Spleen (tissue), 13 donors: ENCODE measurements at places on chromosomes 7 and 10.

DNA sequence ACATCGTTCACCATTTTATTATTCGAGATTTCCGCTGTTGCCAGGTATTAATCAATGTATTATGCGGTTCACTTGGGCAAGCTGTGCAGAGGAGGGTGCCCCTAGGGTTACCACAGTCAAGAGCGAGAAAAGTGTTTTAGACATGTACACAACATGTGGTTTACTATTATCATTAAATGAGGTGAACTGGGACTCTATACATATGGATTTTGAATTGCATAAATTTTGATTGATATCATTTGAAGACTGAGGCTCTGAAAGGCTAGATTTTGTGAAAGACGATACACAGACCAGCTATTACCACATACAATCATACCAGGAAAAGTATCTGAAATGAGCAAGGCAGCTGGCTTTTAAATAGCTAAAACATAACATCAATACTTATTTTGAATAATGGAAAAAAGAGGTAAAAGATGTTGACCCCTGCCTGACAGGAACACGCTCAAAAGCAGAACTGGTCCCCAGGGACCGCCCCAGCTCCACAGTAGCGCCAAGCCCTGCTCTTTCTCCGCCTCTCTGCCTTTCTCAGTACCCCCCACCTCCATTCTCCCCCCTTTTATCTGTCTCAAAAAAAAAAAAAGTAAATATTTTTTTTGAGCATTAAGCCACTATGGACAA, 413.4 kb upstream of the MKI67 start:
- DNase-seq = no peak

DNA sequence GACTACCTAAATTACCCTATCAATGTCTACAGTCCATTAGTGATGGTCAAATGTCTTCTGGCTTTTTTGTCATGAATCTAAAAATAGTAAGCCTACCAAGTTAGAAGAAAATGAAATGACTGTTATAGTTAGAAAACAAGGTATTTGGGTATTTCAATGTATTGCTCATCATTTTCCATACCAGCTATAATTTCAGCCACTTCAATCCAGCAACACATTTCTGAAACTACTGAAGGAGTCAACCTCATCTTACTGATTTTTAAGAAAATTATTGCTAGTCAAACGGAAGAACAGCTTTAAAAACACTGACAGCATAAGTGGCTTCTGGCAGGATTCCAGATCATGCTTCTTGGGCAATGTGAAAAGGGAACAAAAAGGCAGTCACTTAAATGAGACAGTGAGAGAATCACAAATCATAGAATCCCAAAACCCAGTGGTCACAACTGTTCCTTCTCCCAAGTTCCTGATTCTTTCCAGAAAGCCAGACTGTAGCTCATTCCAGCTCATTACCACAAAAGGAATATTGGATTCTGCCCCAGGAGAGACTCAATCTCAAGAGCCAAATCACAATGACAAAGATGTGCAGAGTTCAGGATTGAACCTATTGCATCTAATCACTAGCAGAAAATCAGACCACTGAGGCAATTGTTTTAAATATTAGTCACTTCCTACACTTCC, 61.2 kb upstream of the LRRN3 start:
- no peak for DNase-seq

DNA sequence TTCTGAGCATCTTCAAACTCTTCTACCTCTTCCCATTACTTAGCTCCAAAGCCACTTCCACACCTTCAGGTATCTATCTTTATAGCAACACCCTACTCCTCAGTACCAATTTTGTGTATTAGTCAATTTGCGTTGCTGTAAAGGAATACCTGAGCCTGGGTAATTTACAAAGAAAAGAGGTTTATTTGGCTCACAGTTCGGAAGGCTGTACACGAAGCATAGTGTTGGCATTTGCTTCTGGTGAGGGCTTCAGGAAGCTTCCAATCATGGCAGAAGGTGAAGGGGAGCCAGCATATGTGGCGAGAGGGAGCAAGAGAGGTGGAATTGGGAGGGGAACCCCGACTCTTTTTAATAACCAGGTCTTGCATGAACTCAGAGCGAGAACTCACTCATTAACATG, 17.6 kb upstream of the CRYGN start:
- DNase-seq = no peak

GRCh38 chr10:51397695-51398094, 301.7 kb downstream of the CSTF2T start:
- DNase-seq = no peak

- no peak for DNase-seq
Observed at GRCh38 chr10:17835688-17836087, 26.5 kb downstream of the MRC1 start.

GRCh38 chr7:129724796-129725195, 113.3 kb downstream of the NRF1 start:
- no peak for DNase-seq

DNA sequence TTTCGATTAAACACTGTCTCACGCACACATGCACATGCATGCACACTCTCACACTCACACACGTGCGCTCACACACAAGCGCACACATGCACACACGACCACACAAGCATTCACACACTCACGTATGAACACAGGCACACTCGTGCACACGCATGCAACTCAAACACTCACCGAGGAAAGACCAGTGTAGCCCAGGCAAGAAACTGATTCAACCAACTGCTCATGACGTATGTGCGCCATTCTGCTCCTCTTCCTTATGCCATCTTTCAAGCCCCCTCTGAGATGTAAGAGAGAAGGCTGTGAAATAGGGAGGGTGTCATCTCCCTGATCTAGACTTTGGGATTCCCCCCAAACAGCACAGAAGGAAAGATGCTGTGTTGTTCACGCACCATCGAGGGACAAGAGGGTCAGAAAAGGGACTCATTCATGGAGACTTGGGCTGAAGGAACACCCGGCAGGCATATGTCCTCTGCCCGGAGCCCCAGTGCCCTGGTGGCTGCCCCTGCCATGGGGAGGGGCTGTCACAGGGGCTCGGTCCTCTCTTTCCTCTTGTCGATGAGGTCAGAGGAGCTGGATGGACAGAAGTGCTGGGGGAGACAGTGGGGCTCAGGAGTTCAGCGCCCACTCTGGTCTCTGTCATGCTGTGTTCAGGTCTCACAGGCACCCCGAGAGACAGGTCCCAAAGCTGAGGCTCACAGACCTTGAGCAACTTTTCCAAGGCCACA, 130.1 kb upstream of the SHH start:
- DNase-seq = no peak

DNA sequence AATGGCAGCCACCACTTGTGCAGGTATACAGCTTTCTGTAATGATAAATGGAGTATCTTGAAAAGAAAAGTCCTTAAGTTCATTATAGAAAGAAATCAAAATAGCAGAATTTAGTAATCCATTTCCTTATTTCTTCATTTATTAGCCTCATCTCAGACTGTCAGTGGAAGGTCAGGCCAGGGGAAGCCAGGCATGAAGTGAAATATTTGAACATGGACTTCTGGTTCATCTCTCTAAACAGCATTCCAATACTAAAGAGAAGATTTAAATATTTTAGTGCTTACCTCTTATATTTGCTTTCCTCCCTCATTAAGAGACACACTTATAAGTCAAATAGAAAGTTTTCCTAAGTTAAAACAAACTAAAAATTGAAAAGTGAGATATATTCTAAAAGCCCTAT, 26.8 kb downstream of the TRDMT1 start:
- no peak for DNase-seq

- no peak for DNase-seq
Observed at GRCh38 chr10:78894841-78895195, 173.9 kb upstream of the ZMIZ1 start.

- no peak for DNase-seq
Observed at GRCh38 chr10:24694086-24694485, 29.6 kb downstream of the ARHGAP21 start.

DNA sequence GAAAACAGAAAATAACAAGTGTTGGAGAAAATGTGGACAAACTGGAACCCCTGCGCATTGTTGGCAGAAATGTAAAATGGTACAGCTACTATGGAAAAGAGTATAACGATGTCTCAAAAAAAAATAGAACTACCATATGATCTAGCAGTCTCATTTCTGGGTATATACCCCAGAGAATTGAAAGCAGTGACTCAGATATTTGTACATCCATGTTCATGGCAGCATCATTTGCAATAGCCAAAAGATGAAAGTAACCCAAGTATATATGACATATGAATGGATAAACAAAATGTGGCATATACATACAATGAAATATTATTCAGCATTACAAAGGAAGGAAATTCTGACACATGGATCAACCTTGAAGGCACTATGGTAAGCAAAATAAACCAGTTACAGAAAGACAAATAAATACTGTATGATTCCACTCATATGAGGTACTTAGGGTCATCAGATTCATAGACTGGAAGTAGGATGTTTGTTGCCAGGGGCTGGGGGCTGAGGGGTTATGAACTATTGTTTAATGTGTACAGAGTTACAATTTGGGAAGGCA, 4.9 kb downstream of the NRCAM start:
- no peak for DNase-seq

GRCh38 chr7:51009716-51010496, 227.2 kb upstream of the GRB10 start:
- DNase-seq = no peak

DNA sequence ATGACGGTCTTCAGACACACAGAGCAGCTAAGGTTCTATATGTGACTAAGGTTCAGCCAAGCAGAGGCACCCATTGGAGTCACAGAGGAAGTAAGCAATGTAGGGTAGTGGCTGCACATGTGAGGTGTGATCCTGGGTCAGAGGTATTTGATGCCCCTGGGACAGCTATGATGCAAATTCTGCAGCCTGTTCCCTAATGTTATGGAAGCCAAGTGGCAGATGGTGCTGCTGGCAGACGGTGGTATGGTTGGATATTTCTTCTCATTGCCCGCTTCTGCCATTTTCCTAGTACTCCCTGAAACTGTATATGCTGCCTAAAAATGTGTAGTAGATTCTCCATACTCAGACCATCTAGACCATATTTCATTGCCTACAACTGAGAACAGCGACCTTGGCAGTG, 7.2 kb downstream of the TAS2R16 start:
- DNase-seq = no peak

DNA sequence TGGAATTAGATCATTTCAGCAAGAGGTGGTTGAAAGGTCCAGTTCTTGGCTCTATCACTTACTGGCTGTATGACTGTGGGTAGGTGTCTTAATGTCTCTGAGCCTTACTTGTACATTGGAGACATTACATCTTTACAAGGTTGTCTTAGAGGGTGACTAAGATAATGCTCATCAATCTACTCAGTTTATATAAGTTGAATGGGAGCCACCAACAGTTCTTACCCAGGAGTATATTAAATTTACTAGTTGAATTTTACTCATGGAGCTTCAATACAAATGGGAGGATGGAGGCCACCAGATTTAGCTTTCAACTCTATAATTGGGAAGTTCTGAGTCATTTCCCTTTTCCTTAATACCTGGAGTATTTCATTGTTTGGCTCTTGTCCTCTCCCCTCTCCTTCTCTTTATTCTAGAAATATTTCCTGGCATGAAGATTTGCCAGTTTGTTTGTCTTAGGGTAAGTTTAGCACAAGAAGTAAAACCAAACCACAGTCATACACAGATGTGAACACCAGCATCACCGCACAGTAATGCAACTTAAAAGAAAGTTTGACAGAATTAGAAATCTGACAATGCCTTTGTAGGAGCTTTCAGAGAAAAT, 222.8 kb downstream of the LRMDA start:
- DNase-seq = no peak

GRCh38 chr10:74753442-74754211, 72.8 kb upstream of the KAT6B start:
- DNase-seq = no peak

DNA sequence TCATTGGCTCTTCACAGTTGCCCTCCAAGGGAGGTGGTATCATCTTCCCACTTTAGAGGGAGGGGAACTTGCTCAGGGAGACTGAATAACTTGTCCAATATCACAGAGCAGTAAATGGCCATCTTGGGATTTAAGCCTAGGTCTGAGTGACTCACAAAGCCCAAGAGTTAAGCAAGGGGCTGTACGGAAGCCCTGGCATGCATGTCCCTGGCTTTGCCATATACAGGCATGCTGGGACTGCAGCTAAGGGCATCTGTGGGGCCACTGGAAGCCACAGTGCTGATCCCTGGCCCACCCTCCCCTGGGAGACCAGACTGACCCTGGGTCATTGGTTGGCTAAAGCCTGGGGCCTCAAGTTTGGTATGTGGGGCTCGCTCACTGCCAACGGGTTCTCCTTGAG, 3.1 kb downstream of the VSIR start:
- no peak for DNase-seq

GRCh38 chr7:135193615-135194081, 17.7 kb downstream of the WDR91 start:
- no peak for DNase-seq

DNA sequence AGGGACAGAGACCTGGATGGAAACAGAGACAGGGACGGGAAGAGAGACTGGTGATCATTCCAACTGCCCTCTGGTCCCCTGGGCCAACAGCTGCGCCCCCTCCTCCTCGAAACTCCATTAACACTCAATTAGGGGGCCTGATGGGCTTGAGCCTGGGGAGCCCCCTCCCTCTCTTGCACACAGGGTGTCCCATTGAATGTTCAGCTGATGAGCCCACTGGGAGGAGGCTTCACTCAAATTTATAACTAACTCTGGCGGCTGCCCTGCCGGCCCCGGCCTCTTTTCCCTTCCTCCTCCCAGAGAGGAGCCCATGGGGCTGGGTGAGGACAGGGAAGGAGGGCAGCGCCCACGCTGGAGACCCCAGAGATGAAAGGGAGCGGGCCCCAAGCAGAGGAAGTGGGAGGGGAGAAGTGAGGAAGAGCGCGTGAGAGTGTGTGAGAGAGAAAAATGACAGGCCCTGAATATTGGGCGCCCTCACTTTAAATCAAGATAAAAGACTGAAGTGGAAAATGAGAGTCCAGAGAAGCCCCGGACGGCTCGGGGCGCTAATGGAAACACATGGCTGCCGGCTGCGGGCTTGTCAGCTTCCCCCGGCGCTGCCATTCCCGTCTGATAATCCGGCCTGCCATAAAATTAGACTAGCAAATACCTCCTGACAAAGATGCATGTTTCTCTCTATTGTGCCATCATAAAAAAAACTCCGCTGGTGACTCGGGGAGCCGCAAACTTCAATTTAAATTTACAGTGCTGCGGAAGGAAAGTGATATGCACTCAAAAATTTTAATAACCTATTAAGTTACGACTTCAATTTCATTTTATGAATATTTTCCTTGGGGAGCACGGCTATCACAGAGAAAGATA, 58.0 kb upstream of the PAX2 start:
- DNase-seq = peak; percentile 30
